ENCODE measurements at places on chromosomes 2 and 18.

GRCh38 chr2:196403471-196403870 lies 232.1 kb upstream of the STK17B start:
- no peak for DNase-seq

- no peak for DNase-seq
These were observed 56.6 kb downstream of the UBE2E3 start for GRCh38 chr2:181036848-181037603.

DNA sequence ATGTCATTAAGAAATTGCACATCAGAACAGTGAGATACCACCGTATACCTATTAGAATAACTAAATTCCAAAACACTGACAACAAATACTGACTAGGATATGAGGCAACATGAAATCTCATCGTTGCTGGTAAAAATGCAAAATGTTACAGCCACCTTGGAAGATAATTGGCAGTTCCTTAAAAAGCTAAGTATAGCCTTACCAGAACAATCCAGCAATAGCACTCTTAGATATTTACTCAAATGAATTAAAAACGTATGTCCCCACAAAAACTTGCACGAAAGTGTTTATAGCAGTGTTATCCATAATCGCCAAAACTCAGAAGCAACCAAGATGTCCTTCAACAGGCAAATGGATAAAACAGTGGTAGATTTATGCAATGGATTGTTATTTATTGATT lies 241.7 kb downstream of the EPHA4 start:
- DNase-seq, result no peak

GRCh38 chr2:84902526-84902925 lies 2.9 kb upstream of the TMSB10 start:
- DNase-seq, result no peak

- peak; percentile 66 for DNase-seq
These were observed 155.0 kb downstream of the TTC32 start for GRCh38 chr2:19746611-19747309.

DNA sequence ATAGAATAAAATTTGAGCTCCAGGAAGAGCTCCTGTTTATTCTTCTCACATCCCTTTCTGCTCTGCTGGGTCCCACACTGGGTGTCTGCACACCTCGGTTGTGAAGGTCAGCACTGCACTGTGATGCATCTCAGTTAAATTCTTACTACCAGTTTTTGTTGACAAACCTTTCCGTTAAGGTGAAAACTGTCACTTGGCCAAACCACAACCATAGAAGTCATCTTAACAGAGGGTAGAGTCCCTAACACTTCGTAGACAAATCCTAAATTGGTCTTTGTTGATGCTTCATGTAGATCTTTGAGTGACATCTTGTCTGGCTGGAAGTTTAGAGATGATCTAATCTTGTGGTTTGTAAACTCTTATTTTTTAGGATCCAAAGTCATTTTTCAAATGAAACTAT lies 167.4 kb upstream of the MAP3K20 start:
- DNase-seq, result no peak

- DNase-seq, result no peak
These were observed 216.6 kb downstream of the HNMT start for GRCh38 chr2:138180692-138181386.

DNA sequence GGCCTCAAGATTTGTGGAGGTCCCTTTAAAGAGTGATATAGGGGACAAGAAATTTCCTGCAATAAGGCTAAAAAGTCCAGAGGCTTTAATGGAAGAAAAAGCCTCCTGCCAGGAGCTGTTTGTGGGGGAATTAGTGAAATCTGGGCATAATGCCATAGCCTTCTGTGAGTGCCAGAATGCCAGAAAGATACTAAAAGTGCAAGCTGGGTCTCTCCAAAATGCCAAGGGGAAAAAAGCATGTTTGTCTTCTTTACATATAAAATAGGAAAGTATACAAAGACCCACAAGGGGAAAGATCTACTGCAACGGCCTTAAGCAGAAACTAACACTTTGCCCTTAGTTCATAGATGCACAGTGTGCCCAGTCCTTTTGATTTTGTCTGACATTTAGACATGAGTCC lies 647.7 kb upstream of the ZNF804A start:
- DNase-seq, result no peak

- DNase-seq, result no peak
These were observed 61.0 kb downstream of the CDCA7 start for GRCh38 chr2:173415431-173416381.

DNA sequence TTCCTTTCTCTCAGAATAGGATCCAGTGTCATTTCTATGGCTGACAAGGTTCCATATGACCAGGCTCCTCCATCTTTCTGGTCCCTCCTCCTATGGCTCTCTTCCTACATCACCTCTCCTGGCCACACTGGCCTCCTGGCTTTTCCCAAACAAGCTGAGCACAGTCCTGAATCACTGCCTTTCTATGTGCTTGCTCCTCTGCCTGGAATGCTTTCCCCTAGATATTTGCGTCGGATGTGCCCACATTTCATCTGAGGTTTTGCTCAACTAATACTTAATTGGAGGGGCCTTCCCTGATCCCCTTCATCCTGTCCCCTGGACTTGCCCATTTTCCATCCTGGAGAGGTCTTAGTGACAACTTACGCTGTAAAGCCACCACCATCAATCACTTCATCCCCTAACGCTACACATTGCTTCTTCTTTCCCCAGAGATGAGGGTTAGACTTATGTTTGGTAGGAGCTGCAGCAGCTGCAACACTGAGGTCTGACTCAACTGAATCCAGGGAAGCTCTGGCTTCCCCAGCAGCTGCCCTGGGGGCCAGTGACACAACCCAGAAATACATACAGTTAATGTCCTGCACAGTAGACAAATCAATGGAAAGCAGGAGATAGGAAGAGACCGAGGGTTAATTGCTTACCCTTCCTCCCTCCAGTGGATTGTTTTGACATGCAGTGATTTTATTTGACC lies 42.9 kb downstream of the QPCT start:
- no peak for DNase-seq

DNA sequence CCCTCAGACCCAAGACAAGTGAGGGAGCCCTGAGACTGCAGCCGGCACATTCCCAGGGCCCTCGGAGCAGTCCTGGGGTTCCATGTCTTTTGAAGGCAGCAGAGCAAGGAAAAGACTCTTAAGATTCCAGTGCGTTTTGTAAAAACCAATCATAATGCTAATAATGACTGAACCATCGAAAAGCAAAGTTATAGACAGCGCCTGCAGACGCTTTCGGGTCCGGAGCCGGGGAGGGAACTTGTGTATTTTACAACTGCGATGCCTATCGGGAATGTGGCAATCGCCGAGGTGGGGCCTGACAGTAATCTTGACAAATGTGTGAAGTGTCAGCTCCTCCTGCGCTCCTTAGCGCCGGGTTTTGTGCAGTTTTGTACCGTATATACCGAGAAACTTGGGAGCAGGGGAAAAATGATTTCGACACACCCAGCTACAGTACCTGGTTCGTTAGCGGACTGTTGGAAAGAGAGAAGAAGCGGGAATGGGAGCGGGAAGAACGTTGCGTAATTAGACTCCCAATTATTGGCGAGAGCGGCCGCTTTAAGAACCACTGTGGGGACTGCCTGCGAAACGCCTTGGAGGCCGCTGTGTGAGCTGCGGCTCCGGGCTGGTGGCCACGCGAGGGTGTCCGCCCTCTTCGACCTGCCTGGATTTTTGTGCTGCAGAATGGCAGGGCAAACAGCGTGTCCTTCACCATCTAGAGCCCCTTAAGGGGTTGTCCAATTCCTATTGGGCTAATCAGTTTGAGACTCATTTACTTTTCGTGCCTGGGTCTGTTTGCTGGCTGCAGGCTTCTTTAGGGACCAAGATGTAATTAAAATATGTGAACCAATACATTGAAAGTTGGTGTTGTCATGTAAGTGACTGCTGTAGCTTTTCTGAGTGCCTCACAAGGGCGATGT lies 2.4 kb downstream of the EPAS1 start:
- peak; percentile 82 for DNase-seq

GRCh38 chr2:192051533-192051932 lies 143.2 kb downstream of the TMEFF2 start:
- DNase-seq, result no peak

- no peak for DNase-seq
These were observed 217.7 kb downstream of the MCFD2 start for GRCh38 chr2:46697830-46698323.
